ENCODE measurements at places on chromosomes 12 and 14. TPM values are rescaled to one million over a fixed set of nuclear protein-coding genes. Genes with fewer than 3 reads are reported as not detected.

KRT82 gene
- not detected for total RNA-seq

ALKBH2 gene
- 43.7 TPM for total RNA-seq

TMEM121 gene
- total RNA-seq: 3.4 TPM

GNB3 gene
- total RNA-seq: not detected

DCN gene
- total RNA-seq: 1.1 TPM

TRMT5 gene
- total RNA-seq: 23.7 TPM

INHBC gene
- not detected for total RNA-seq

LUM gene
- total RNA-seq: 0.21 TPM

ACOT4 gene
- total RNA-seq: 0.48 TPM

SLC2A14 gene
- total RNA-seq: not detected

PLA2G1B gene
- not detected for total RNA-seq

CIROP gene
- not detected for total RNA-seq

TSPAN11 gene
- under 0.01 TPM for total RNA-seq

PLEKHH1 gene
- total RNA-seq: 2.9 TPM

GSC gene
- not detected for total RNA-seq

MSI1 gene
- total RNA-seq: not detected

RIMBP2 gene
- under 0.01 TPM for total RNA-seq

LMNTD1 gene
- not detected for total RNA-seq

UBR7 gene
- 8.4 TPM for total RNA-seq
